ENCODE measurements at places on chromosomes 11 and 22.

DNA sequence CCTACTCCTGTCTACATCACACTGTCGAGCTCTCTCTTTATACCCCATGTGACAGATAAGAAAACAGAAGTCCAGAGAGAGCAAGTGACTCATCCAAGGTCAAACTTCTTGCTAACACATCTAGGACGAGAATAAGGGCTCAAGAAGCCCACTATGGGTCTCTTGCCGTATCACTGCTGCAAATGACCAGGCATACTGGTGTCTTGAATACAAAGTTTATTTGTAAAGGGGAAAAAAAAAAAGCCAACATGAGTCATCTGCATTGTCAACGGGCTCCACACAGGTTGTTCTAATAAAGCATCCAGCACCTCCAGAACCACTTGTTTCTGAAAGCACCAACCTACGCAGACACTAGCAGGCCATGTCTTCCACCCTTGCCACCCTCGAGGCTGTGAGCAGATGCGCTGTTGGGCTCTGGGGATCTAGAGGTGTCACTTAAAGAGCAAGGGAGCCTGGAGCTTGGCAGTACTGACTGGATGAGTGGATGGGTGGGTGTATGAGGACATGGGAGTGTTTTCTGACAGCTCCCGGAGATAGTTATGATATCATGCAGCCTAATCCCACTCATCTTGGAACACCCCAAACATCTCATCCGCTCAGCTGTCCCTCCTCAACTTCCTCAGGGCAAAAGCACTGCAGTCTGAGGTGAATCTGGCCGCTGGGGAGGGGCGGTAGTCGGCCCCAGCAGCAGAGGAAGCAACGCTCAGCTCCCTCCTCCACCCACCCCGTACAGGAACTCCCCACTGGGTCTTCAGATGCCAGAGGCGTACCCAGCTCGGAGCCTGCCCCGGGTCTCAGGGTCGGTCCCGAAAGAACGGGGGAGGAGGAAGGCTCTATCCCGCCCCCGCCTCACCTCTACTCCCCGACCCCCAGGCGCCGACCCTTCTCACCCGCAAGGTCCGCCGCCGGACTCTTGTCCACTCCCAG is 1.0 kb downstream of the SMCO4 start:
- DNase-seq, result no peak

GRCh38 chr22:35177811-35178210 is 79.5 kb upstream of the HMGXB4 start:
- DNase-seq, result no peak

DNA sequence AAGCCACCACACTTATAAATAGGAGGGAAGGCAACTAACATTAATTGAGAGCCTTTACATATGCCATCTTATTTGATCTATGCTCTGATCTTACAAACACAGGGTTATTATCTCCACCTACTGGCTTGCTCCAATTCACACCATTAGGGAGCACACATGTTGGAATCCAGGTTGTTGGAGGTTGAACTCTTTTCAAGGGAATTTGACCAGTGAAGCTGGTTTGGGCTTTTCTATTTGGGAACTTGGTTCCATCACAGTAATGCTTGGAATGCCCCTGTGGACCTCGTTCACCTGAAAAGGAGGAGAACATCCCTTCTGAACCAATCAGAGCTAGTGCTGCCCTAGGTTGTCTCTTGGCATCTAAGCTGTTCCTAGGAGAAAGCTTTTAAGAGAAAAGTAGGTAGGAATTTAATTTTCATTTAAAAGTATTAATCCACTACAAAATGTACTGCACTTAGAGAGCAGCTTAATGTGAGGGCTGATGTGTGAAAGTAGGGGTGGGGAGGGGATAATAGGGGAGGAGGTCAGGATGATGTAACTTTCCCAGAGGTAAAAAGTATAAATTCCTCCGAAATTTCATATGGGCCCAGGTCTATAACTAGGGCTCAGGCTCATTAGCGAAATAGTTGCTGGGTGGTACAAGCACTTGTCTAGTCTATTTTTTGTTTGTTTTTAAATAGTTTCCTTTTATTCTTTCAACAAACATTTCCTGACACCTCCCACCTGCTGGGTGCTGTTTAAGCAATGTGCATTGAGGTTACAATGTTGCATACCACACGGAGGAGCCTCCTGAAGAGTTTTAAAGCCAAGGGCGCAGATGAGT is 7.6 kb upstream of the MICAL2 start:
- no peak for DNase-seq

DNA sequence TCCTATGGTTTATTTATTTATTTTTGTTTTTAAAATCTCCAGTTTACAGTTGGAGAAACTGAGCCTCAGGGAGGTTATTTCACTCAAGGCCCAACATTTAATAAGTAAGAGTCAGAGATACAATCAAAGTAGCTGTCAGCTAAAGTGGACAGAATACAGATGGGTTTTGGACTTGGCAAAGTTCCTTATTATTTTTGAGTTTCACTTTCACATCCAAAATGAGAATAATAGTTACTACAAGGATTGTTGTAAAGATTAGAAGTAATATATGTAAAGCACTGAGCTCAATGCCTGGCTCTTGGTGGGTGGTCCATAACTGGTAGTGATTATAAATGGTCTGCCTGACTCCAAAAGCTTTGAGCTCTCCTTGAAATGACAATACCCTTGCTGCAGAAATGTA is 87.5 kb upstream of the SESN3 start:
- no peak for DNase-seq

DNA sequence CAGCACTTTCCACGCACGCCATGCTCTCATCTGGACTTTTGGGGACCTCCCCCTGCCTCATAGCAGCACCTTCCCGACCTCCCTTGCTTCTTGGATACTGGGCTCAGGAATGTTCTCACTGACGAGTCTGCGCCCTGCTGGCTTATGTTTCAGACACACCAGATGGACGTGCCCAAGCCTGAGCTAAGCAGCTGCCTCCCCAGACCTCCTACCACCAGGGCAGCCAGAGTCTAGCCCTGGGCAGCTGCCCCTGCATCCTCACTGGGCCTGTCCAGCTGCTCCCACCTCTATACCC is 13.2 kb upstream of the RGL4 start:
- DNase-seq, result no peak

- DNase-seq, result no peak
Measured at GRCh38 chr11:18193010-18193409, 20.4 kb downstream of the MRGPRX4 start.

GRCh38 chr11:35950082-35950481 is 6.2 kb downstream of the LDLRAD3 start:
- DNase-seq, result no peak

- no peak for DNase-seq
Measured at GRCh38 chr22:38964989-38965388, 7.6 kb downstream of the APOBEC3A start.

Measured in keratinocyte (primary cell).